ENCODE measurements at places on chromosomes 13 and 19. TPM values are rescaled to one million over a fixed set of nuclear protein-coding genes. Genes with fewer than 3 reads are reported as not detected.

DNA sequence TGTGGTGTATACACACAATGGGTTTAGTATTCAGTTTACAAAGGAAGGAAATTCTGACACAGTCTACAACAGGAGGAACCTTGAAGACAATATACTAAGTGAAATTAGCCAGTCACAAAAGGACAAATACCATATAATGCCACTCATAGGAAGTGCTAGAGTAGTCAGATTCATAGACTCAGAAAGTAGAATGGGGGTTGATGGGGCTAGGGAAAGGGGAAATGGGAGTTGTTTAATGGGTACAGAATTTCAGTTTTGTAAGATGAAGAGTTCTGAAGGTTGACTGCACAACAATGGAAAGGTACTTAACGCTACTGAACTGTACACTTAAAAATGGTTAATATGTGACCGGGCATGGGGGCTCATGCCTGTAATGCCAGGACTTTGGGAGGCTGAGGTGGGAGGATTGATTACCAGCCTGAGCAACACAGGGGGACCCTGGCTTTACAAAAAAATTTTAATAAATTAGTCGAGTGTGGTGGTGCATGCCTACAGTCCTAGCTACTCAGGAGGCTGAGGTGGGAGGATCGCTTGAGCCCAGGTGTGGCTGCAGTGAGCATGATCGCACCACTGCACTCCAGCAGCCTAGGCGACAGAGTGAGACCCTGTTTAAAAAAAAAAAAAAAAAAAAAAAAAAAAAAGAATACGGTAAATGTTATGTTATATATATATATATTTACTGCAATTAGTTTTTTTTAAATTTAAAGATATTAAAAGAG lies 45.0 kb downstream of the SLC15A1 start:
- DNase-seq: no peak

GRCh38 chr19:57813919-57814504 lies 701 bp downstream of the ZNF552 start:
- no peak for DNase-seq

- DNase-seq: no peak
These were observed 179.5 kb downstream of the GGACT start for GRCh38 chr13:100409132-100409531.

DNA sequence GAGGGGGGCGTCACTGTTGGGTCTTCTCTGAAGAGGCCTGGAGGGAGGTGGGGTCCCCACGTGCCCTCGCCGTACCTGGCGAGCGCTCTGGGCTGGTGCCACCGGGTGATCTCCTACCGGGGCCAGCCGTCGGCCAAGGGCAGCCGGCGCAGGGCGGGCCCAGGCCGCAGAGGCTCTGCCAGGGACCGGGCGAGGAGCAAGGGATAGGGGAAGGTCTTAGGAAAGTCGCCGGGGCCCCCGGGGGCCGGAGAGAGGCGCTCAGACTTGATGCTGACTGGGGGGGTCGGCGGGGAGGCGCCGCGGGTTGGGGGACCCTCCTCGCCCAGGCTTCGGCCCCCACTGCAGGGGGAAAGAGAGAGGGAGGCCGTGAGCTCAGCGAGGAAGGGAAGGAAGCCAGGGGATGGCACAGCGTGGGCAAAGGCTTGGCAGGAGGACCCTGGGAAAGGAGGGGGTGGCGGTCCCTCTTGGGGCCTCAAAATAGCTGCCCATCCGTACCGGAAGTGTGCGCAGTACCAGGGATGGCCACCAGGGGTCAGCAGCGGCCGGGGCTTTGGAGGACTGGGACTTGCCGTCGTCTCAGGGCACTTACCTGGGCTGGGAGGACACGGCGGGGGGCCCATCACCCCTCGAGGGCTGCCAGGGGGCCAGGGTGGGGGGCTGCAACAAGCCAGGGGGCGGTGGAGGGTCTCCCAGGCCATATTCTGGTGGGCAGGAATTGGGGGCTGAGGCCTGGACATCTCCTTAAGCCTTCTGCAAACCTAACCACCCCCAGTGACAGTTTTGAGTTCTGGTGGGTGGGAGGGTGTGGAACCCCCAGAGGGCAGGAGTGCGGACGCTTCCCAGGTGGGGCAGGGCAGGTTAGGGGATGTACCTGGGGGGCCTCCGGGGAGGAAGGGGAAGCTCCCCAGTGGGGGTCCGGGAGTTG lies 7.7 kb upstream of the TMEM161A start:
- no peak for DNase-seq

DNA sequence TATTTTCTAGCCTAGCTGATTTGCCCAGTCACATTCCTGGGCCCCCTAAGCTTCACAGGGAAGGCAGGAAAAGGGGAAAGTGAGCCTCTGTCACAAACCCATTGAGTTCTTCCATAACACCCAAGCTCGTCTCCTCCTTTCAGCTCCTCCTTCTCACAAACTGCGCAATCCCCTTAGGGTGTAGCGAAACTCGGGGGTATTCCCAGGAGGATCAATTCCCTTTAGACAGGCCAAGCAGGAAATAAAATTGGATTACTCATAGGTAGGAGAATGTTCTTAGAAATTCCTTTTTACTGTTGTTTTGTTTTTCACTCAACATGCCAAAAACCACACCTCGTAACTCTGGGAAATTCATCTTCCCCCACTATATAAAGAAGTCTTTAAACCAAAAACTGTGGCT lies 139.3 kb downstream of the IRS2 start:
- DNase-seq: no peak

Gene IFI30
- 2.2 TPM for total RNA-seq

Gene FFAR3
- not detected for total RNA-seq

Gene C19orf73
- 1.2 TPM for total RNA-seq

Gene CDX2
- not detected for total RNA-seq

All from pulmonary artery endothelial cell (primary cell).